ENCODE measurements at places on chromosomes 3 and 15.

DNA sequence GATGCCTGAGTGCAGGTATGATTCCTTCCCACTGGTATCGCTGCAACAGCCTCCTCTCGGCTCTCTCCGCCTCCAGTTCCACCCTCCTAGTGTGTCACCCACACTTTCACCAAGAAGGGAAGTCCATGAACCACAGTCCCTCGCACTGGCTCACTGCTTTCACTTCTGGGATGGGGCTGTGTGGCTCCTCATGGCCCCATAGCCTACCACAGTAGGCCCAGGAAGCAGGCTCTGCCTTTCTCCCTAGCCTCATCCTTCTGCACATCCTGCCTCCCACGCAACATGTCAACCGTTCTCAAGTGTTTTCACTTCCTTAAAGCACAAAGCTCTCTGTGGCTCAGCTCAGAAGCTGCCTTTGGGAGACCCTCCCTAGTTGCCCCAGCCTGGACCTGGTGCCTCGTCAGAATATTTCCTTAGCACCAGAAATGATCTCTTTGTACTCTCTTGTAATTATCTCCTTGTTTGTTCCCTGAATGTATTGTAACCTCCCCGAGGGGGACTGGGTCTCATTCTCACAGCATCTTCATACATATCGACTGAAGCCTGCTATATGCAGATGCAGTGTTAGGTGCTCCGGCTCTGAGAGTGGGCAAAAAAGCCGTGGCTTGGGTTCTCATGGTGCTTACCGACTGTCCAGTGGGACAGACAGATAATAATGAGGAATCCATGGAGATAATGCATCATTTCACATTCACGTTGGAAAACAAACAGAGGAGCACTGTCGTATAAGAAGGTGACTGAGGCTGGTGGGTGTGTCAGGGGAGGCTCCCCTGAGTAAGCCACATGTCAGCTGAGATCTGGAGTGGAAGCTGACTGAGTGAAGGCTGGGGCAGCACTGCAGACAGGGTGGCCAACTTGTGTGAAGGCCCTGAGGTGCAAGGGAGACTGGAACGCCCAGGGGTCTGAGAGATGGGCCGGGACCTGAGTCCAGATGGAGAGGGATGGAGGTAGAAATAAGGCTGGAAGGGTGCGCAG is 107.1 kb downstream of the DGKG start:
- DNase-seq = no peak

- no peak for DNase-seq
These were observed 2.9 kb downstream of the IGDCC3 start for GRCh38 chr15:65374821-65375401.

GRCh38 chr15:101167411-101167752 is 84.5 kb downstream of the CHSY1 start:
- DNase-seq = no peak

- no peak for DNase-seq
These were observed 226.8 kb upstream of the IGF1R start for GRCh38 chr15:98421419-98422129.

DNA sequence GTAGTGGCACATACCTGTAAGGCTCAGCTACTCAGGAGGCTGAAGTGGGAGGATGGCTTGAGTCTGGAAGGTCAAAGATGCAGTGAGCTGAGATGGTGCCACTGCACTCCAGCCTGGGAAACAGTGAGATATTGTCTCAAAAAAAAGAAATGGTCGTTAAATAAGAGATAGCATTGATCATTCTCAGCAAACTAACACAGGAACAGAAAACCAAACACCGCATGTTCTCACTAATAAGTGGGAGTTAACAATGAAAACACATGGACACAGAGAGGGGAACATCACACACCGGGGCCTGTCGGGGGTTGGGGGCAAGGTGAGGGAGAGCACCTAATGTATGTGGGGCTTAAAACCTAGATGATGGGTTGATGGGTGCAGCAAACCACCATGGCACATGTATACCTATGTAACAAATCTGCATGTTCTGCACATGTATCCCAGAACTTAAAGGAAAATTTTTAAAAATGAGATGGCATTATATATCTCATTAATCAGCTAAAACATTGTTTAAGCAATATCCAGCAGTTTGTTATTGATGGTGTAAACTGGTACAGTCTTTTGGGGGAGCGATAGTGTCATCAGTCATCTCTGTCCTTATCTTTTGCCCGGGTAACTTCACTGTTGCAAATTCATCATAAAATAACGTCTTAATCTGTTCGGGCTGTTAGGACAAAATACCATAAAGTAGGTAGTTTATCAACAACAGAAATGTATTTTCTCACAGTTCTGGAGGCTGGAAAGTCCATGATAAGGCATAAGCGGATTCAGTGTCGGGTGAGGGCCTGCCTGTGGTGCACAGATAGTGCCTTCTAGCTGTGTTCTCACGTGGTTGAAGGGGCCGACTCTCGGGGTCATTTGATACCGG is 1.7 kb upstream of the MAN2A2 start:
- DNase-seq = no peak

DNA sequence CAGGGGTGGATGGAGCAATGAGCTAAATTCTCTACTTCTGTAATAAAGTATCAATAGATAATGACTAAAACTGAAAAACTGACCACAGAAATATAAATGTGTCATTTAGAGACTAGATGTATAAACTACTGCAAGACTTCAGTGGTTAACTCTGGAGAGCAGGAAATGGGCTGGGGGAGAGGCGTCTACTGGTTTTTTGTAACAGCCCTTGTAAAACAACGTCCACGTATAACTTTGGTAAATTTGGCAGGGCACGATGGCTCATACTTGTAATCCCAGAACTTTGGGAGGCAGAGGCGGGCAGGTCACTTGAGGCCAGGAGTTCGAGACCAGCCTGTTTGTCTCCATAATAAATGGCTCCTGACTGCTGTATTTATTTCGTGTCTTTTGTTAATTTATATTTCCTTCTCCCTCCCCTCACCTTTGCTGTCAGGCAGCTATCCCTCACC is 12.5 kb downstream of the RAB27A start:
- no peak for DNase-seq

DNA sequence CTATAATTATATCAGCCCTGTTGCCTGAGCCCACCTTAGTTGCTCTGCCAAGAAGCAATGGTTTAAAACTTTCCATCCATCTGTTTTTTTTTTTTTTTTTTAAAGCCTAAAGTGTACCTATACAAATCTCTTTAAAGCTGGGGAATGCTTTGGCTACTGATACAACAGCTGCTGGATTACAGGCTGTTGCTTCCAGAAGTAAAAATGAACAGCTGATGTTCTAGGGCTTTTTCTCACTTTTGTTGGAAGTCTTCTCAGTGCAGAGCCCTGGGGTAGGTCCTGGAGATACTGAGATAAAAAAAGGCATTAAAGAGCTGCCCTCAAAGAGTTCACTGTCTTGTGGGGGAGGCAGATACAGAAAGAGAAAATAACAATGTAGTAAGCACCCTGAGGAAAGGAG is 218.1 kb downstream of the NLGN1 start:
- DNase-seq = no peak

- DNase-seq = no peak
These were observed 7.1 kb upstream of the TTC14 start for GRCh38 chr3:180594631-180595558.

DNA sequence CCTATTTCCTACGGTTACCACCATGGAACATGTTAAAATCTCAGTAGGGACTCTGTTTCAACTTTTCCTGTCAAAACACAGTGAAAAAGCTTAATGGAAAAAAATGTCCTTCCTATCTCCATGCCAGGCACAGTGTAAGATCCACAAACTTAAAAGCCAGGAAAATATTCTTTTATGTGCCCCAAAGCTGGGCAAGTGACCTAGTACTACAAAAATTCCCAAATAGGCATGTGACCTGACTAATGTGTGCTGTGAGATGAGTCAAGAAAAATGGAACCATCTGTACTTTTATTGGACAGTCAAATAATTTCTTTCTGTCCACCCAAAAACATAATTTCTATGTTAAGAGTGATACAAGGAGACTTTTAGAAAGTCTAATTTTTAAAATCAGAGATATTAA is 406.0 kb downstream of the ZBTB20 start:
- no peak for DNase-seq

DNA sequence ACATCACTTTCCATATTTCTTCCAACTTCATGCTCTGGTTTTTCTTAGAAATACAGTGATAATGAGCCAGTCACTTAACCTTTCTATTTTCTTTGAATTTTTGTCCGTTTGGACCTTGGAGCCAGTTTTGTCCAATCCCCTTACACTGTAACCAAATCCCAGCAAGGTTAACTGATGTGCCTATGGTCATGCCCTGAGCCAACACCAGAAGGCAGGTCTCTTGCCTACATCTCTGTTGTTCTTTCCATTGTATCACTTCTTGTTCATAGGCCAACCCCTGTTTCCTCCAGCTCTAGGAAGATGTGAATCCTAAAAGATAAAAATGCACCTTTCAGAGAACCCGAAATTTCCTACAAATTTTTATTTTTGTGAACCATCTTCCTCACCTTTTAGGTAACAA is 122.7 kb downstream of the CMSS1 start:
- no peak for DNase-seq

- DNase-seq = no peak
These were observed 6.1 kb upstream of the DGKG start for GRCh38 chr3:186368176-186368575.

- DNase-seq = no peak
These were observed 242.6 kb downstream of the LRTM1 start for GRCh38 chr3:54685213-54685612.

GRCh38 chr15:29345549-29346525 is 76.2 kb upstream of the NSMCE3 start:
- no peak for DNase-seq

DNA sequence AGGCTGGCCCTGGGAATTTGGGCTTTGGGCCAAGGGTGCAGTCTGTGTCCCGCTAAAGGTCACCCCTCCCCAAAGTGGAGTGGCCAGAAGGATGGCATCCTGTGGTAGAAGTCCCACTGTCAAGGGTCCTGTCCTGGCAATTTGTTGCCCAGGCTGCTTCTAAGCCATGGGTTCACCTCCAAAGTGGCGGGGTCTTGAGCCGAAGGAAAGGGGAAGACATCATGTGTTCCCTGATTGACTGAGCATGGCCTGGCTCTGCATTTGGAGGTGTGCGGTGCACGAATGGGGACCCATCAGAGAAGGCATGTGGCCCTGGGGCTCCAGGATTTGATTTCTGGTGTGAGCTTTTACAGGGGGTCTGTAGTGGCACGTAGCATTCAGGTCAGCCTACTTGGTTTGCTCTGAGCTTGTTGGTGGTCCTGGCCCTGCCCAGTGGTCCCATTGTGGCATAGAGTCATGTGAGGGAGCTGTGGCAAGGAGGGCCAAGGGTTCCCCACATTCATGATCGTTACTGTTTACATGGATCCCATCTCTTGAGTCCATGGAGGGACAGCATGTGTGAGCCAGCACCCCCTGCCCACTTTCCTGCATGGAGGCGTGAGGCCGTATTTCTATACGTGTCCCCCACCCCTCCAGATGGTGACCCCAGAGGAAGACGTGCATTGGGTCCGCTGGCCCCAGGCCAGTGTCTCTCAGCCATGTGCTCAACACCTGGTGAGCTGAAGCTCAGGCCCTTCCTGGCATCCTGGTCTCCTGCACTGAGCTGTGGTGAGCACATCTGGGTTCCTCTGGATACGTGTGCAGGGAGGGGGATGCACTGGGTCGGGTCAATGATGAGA is 225.1 kb downstream of the SNRPN start:
- DNase-seq = no peak

DNA sequence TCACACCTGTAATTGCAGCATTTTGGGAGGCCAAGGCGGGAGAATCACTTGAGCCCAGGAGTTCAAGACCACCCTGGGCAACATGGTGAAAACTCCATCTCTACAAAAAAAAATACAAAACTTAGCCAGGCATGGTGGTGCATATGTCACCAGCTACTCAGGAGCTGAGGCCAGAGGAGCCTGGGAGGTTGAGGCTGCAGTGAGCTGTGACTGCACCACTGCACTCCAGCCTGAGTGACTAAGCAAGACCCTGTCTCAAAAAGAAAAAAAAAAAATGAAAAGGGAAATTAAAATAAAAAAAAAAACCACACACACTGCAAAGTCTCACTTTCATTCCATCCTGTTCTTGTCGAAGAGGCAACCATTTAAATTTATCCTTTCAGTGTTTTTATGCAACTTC is 100.8 kb upstream of the PIAS1 start:
- no peak for DNase-seq

DNA sequence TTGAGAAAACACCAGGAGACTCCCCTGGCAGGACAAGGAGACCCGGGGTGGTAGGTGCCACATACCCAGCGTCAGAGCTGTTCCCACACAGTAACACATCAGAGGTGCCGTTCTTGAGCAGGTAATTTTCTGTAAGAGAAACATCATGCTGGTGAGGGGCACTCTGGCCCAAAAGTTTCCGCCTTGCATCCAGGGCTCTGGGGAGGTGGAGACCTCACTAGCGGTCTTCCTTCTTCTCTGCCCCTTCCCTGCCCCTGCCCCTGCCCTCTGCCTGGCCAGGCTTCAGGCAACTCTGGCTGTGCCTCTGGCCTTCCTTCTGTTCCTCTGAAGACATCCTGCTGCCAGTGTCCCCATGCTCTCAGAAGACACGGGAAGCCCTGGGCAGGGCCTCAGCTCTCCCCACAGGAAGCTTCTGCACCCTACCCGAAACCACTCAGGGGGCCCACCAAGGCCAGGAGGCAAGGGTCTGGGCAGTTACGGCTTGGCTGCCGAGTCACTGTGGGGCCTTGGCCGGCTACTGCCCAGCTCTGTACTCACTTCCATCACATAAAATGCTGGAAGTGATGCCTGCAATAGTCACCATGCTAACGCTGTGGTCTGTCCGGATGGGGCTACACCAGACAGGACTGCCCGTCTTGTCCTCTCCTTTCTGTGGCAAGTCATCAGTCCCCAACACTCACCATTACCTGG is 41.3 kb downstream of the SCN5A start:
- no peak for DNase-seq

GRCh38 chr15:90411176-90411575 is 23.1 kb downstream of the IQGAP1 start:
- no peak for DNase-seq

GRCh38 chr3:88462230-88462629 is 312.5 kb downstream of the C3orf38 start:
- DNase-seq = no peak

DNA sequence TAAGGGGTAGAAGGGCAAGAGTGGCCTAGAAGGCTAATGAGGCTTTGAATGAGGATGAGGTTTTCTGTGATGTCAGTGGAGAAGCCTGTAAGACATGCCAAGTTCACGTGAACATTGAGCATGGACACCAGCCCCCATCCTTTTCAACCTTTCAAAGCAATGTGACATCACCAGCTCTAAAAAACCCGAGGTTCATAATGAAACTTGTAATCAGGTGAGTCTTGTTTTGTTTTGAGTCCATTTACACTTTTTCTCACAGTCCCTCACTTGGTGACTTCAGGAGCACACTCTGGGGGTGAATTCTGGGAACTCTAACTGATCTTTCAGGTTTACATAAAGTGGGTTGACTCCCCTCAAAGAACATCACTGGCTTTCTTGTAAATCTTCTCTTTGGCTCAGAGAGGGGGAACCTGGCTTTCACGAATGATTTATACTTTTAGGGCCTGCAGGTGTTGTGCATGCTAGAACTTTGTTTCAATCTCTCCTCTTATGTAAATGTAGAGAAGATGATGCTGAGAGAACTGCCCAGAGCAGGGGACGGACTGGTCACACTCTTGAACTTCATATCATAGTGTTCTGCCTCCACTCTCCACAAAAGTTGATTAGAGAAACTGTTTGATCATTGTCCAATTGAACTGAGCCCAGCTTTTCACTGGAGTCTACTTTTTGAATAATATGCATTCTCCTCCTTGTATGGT is 224.7 kb upstream of the SATB1 start:
- DNase-seq = no peak

GRCh38 chr3:155785662-155786295 is 20.3 kb downstream of the C3orf33 start:
- no peak for DNase-seq
